ENCODE measurements at places on chromosomes 3 and 15. TPM values are rescaled to one million over a fixed set of nuclear protein-coding genes. Genes with fewer than 3 reads are reported as not detected.

- DNase-seq, result peak; percentile 26
Measured at GRCh38 chr15:92157666-92158298, 235.9 kb upstream of the ST8SIA2 start.

GRCh38 chr3:4936982-4937614, 42.1 kb upstream of the BHLHE40 start:
- DNase-seq, result no peak

Gene PTPRG
- 69.3 TPM for total RNA-seq

Gene NPAP1
- total RNA-seq, result 0.07 TPM
